ENCODE measurements at places on chromosomes 16 and 17.
A peak's percentile ranks its signal among the peaks of the same experiment; 100 is the strongest.

- DNase-seq: no peak
Measured at GRCh38 chr17:13885550-13885949, 183.8 kb upstream of the COX10 start.

GRCh38 chr16:89373355-89374110, 116.8 kb downstream of the ANKRD11 start:
- DNase-seq: no peak

DNA sequence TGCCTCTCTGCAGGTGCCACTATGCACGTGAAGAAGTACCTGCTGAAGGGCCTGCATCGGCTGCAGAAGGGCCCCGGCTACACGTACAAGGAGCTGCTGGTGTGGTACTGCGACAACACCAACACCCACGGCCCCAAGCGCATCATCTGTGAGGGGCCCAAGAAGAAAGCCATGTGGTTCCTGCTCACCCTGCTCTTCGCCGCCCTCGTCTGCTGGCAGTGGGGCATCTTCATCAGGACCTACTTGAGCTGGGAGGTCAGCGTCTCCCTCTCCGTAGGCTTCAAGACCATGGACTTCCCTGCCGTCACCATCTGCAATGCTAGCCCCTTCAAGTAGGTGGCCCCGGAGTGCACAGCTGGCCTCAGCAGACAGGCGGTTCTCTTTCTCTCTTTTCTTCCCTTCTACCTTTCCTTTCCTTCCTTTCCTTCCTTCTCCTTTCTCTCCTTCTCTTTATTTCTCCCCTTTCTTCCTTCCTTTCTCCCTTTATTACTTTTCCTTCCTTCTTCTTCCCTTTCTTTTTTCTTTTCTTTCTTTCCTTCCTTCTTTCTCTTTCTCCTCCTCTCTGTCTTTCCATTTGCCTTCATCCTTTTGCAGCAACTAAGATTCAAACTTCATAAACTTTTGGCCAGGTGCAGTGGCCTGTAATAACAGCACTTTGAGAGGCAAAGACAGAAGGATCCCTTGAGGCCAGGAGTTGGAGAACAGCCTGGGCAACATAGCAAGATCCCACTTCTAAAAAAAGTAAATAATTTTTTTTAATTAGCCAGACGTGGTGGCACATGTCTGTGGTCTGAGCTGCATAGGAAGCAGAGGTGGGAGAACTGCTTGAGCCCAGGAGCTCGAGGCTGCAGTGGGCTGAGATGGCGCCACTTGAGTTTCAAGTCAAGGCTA, 46.7 kb downstream of the SCNN1B start:
- no peak for DNase-seq

- no peak for DNase-seq
Measured at GRCh38 chr17:51463353-51463752, 203.0 kb downstream of the UTP18 start.

- no peak for DNase-seq
Measured at GRCh38 chr17:17060930-17061329, 18.7 kb downstream of the MPRIP start.

GRCh38 chr17:57121308-57122042, 36.4 kb downstream of the AKAP1 start:
- DNase-seq: peak; percentile 68

DNA sequence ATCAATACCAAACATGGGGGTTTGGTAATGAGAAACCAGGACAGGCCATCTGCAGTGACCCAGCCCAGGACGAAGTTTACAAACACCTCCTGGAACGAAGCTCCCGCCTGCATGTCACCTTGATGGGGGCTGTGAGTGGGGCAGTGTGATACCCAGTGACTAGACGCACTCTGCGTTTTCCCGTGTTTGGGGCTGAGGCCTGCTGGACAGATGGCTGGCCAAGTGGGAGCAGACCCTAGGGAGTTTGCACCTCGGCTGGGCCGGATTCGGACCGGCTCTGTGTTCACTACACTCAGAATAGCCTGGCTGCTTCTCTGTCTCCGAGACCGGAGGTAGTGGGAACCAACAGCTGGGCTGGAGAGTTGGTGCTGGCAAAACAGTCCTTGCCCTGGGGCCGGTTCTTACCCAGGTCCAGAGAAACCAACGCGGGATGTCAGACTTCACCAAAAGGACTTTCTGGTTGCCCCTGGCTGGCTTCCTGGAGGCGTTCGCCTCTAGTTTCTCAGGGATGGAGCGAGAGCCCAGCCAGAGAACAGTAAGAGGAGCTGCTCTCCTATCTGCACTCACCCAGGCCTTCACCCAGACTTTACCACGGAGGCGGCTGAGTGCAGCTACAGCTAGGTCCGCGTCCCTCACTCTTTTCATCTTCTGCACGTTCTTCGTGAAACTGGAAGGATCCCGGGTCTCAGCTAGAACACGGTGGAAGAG, 20.4 kb downstream of the CARHSP1 start:
- DNase-seq: no peak

- no peak for DNase-seq
Measured at GRCh38 chr17:30101686-30102390, 14.8 kb upstream of the NSRP1 start.

- peak; percentile 32 for DNase-seq
Measured at GRCh38 chr17:39671651-39672521, 3.6 kb downstream of the PNMT start.

- DNase-seq: no peak
Measured at GRCh38 chr17:8474826-8475225, 39.1 kb downstream of the NDEL1 start.

- DNase-seq: no peak
Measured at GRCh38 chr16:55655381-55655896, 349 bp upstream of the SLC6A2 start.

- DNase-seq: no peak
Measured at GRCh38 chr17:44266402-44267164, 1.4 kb downstream of the SLC4A1 start.

GRCh38 chr16:14415291-14415690, 214.8 kb downstream of the PARN start:
- DNase-seq: no peak

GRCh38 chr16:10945065-10945787, 862 bp downstream of the CLEC16A start:
- no peak for DNase-seq

DNA sequence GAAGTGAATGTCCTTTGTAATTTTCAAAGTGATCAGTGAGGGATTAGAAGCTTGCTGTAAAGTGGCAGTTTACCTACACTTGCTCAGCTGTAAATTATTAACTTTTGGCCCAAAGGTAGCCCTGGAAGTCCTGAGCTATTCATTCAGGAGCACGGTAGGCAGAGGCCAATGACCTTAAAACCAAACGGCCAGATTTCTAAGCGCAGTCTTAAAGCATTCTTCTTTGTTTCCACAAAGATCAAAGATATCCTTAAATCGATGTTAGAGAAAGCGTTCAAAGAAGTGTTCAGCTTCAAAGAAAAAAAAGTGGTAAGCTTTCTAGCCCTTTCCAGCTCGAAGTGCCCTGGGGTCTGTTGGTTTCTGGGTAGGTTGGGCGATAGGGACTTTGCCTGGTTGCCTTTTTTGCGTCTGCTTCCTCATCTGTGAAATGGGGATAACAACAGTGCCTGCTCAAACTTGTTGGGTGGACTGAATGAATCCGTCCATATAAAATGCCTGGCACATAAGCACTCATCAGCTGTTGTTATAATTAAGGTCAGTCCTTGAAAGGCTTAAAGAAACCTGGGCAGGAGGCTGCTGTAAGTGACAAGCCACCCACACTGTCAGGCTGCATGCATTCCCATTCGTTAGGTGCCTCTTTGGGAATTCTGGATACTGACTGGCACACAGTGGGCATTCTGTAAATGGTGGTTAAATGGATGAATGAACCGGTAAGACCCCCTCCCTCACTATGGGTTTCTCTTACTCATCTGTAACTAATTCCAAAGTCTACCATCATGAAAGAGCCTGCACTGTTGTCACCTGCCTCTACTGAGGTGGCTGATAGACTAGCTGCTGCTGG, 113.2 kb downstream of the PRKCA start:
- no peak for DNase-seq

DNA sequence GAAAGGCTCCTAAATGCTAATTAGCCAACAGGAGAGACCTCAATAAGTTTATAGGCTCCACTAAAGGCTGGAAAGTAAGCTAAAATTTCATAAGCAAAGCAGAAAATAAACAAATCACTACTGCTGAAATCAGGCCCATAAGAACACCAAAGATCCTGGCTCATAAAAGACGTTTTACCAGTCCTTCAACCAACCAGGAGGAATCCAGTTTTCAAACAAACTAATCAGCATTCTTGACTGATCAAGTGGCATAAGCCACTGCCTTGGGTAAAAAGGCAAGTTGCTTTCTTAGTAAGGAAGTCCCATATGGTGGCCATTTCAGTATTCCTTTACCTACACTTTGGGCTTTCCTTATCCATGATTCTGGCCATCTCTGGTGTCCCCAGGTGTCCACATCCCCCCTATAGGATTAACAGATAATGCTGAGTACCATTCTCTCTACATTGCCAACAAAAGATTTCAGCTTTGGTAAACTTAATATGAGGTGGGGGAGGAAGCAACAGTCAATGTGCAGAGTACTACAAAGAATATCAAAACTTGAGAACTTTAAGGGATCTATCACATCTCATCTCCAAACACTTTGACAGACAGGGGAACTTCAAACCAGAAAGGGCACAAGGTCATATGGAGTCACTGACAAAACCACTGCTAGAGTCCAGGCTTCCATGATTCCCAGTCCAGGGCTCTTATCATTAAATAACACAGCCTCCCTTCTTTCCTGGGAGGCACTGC, 1.3 kb downstream of the TOM1L2 start:
- DNase-seq: no peak

- DNase-seq: no peak
Measured at GRCh38 chr16:89012622-89012995, 35.6 kb upstream of the CBFA2T3 start.

DNA sequence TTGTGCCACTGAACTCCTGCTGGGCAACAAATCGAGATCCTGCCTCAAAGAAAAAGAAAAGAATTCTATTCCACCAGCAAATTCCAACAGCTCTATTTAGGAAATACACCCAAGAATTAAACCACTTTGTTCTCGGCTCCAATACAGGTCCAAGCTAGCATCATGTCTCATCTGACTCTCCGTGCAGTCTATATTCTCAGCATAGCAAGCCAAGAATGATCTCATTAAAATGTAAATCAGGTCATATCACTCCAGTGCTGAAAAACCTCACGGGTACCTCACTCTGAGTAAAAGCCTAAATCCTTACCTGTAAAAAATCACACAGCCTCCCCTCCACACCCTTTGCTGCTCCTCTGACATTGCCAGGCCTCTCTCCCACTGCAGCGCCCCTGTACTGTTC, 23.9 kb downstream of the UBE2G1 start:
- DNase-seq: no peak

DNA sequence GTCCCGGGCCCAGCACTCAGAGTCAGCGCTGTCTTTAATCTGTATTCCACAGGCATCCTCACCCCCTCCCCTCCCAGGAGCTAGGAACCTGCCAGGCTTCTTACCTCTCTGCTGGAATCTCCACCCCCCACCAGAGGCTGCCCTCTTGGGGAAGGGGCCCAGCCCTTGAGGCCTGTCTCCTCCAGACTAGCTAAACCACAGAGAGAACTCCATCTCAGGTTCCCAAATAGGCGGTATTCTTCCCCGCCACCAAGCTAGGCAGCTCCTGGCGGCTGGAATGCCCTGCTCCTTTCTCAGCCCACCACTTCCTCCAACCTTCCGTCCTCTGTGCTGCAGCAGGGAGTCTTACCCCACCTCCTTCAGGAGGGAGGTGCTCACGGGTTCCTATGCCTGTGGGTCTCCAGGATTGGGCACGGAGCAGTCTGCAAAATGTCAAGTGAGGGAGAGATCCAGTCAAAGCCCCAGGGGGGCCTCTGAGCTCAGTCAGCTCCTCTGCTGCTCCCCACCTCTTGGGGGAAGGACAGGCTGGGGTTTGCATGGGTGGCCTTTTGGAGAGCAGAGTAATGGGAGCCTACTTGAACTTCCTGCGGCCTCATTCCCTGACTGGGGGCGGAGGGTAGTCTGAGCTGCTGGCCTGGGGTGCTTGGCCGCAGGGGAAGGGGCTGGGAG, 55.7 kb downstream of the SREBF1 start:
- DNase-seq: no peak

DNA sequence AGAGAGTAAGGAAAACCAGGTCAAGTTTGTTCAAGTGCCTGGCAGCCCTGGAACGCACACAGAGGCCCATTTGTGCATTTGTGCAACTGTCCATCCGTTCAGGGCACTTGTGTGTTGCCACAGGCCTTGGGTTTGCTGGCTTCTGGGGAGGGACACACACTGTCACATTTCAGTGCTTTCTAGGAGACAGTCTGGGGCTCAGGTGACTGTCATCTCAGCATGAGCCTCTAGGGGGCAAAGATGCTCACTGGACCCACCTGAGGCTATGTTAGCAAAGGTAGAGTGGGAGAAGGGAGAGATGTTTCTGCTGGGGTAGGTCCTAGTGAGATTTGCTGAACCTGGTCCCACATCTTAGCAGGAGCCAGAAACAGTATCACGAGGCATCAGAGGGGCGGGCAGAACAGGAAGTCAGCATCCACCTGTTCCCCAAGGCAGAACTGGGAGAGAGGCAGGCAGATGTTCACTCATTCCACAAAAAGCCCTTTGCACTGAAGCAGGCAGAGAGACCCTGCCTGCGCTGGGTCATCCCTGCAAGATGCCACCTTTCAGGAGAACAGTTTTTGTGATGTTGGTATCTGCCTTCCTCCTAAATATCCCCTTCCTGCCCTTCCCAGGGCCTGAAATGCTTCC, 48.5 kb downstream of the RAI1 start:
- DNase-seq: no peak

- DNase-seq: no peak
Measured at GRCh38 chr16:20409398-20410120, at the start of gene ACSM5. ACSM5 (plus strand) TSS chr16:20409534; CDS start chr16:20411485, 1,951 bp downstream.
